Activated naive CD4-positive, alpha-beta T cell (primary cell): ENCODE measurements at places on chromosomes 12 and 14.

GRCh38 chr14:77140359-77141213 is 1.0 kb downstream of the ZDHHC22 start:
- no peak for DNase-seq

DNA sequence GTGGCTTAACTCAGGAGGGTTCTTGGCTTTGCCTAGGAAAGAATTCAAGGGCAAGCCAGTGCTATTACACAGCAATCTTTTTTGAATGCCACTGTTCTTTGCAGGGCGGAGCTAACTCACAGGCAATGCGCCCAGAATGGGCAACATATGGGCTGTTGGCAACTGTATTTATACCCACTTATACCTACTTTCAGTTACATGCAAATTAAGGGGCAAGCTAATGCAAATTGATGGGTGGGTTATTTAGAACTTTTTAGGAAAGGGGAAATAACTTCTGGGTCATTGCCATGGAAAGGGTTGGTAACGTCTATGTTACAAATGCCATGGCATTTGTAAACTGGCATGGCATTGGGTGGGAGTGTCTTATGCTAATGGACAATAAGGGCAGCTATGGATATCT is 85.4 kb downstream of the C12orf50 start:
- DNase-seq = no peak

- DNase-seq = no peak
These were observed 16.2 kb upstream of the STON2 start for GRCh38 chr14:81416194-81416952.

DNA sequence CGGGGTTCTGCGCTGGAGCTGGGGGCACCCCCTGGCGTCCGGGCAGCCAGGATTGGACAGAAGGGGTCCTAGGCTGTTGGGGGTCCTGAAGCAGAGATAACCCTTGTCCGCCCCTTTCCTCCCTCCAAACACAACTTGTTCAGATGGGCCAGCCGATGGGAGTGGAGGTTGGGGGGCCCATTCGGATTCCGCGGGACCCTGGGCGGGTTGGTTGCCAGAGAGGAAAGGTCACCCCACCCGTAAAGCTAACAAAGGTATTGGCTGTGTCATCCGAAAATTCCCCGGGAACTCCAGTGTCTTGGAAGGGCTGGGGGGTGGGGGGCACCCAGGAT is 1.3 kb downstream of the FAM222A start:
- no peak for DNase-seq

DNA sequence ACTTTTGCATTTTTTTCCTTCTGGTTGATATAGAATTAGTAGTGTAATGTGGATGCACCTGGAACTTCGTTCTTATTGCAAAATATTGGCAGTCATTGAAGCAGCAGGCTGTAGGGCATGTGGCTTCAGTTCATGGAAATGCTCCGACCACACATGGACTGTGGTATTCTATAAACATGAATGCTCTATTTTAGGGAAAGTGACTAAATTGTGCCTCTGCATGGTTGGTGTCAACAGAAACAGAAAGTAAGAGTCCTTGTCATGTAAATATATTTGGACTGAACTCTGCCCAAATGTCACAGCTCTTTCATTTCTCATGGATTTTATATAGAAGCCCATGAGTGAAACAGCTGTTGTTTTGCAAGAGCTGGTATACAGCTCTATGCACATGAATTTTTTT is 917.0 kb downstream of the LRFN5 start:
- no peak for DNase-seq

GRCh38 chr14:105059035-105059924 is 6.0 kb downstream of the GPR132 start:
- no peak for DNase-seq

DNA sequence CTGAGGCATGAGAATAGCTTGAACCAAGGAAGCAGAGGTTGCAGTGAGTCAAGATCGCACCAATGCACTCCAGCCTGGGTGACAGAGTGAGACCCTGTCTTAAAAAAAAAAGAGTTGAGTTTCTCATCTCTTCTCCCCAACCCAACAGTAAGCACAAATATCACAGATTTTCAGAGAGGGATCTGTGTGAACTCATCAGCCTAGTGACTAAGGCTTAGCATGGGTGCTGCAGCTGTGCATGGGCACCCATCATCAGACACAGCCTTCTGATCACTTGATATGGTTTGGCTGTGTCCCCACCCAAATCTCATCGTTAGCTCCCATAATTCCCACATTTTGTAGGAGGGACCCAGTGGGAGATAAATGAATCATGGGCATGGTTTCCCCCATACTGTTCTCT is 298.9 kb downstream of the PCNX1 start:
- DNase-seq = no peak

- DNase-seq = no peak
These were observed 1.1 kb downstream of the BEGAIN start for GRCh38 chr14:100586153-100586402.

- no peak for DNase-seq
These were observed 736.4 kb upstream of the LRFN5 start for GRCh38 chr14:40870252-40870651.

DNA sequence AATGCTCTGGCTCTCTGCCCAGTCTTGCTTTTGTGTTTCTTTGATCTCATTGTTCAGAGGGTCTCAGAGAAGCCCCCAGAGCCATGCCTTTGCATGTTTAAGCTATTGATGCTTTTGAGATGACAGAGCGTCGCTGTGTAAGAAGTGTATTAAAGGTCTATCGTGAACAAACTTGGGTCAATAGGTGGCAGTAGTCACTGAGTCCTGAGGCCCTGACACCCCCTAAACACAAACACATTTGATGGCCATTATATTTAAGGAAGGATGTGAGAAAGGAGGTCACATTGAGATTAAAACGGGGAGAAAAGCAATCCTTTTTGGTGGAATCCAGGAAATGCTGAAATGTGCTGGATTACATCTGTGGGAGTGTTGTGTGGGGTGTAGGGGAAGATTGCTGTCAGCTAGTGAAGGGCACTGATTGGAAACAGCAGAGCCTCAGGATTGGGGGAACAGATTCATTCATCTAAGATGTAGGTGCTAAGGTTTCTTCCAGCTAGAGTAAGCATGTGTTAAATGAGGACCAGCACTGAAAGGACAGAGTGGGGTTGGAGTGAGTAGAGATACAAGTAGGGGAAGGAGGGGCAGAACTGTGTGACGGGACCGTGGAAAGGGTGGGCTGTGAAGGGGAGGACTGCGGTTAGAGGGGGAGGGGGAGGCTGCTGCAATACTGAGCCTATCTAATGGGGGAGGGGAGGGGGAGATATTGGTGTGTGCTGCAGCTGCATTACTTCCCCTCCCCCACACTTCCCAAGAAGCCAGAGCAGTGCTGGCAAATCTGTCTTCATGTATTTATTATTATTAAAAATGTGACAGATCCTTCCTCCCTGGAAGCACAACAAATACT is 12.7 kb downstream of the NGDN start:
- no peak for DNase-seq

GRCh38 chr12:32903318-32903717 is 6.7 kb upstream of the PKP2 start:
- DNase-seq = no peak

- DNase-seq = no peak
These were observed 172.8 kb upstream of the KITLG start for GRCh38 chr12:88753066-88753465.

GRCh38 chr12:28051516-28052354 is 79.2 kb upstream of the PTHLH start:
- DNase-seq = no peak

DNA sequence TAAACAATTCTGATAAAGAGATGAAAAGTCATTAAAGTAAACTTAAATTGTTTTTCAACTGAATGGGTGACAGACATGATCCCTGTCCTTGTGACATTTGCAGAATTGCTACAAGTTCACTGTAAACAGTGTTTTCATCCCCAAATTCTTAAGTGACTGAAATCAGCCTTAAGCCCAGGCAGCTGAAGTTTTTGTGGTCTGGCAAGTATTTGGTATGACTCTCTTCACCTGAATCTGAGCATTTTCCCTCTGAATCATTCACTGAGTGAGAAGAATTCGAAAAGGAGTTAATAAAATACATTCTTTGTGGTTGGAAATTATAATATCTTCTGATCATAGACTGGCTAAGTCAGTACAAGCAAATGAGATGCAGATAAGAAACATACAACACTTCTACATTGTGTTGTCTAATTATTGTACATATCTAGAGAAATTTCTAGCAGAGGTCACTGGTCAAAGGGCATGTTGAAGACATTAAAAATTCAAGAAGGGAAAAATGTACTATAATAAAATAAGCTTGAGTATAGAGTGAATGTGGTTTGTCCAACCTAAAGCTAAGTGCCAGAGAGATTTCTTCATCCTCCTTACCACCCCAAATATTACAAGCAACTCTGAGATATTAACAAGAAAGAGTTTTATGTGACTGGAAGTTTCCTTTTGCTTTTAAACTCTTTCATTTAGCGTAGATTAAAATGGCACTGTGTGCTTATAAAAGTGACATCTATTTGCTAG is 177.8 kb upstream of the DIO2 start:
- DNase-seq = no peak

DNA sequence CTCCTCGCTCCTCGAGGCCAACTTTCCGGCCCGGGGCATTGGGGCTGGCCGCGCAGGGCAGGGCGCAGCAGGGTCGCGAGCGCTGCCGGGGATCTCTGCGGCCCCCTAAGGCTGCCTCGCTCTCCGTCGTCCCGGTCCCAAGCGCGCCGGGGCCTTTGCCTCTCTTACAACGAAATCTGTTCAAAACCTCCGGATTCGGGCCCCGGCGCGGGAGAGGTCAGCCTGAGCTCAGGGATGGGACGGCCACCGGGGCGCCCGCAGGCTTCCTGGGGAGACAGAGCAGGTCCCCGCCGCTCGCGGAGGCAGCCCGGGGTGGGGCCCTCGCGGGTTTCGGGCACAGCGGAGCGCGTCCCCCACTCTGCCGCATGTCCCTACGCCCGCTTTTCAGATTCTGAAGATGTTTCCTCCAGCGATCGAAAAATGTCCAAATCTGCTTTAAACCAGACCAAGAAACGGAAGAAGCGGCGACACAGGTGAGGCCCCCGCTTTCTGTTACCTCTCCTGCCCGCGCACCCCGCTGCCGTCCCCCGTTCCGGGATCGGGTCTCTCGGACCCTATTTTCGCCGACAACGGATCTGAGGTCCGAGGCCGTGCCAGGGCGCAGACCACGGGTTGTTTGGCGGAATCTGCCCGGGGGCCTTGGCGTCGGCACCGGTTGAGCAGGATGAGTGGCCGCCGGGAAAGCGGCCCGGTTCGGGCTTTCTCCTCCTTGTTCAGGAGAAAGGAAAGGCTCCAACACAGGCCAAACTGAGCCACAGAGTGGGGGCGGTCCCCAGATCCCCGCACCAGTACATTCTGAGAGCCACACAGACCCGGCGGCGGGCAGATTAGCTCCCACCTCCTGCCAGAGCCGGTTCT is 1.8 kb downstream of the VSX2 start:
- DNase-seq = no peak

- DNase-seq = no peak
These were observed 437.0 kb downstream of the FUT8 start for GRCh38 chr14:65849558-65849957.

DNA sequence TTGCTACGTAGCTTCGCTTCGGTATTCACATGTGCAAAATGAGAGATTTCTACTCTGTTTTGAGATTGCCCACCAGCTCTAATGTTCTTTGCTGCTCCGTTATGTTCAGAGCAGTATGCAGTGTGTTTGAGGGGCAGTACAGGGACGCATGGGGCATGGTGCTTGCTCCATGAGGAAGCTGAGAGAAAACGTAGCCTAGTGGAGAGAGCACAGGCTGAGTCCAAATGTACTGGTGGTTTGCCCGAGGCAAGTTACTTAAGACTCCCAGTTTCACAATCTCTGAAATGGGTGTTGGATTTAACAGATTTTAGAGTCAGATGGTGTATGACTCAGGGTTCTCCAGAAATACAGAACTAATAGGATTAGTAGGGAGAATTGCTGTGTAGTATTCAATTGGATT is 310.5 kb downstream of the ETNK1 start:
- no peak for DNase-seq

DNA sequence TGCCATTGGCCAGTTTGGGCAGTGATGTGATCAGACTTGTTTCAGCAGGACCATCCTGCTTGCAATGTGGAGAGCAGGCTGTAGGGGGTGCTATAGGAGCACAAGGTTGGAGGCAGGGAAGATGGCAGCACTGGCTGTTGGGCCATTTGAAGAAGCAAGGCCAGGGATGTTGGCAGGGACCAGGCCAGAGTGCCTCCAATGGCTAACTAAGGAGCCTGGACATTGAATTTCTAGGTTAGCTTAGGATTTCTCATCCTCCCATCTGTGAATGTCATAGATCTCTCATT is 23.5 kb downstream of the FGF23 start:
- DNase-seq = no peak

GRCh38 chr12:68612202-68612601 is 1.5 kb downstream of the RAP1B start:
- no peak for DNase-seq

DNA sequence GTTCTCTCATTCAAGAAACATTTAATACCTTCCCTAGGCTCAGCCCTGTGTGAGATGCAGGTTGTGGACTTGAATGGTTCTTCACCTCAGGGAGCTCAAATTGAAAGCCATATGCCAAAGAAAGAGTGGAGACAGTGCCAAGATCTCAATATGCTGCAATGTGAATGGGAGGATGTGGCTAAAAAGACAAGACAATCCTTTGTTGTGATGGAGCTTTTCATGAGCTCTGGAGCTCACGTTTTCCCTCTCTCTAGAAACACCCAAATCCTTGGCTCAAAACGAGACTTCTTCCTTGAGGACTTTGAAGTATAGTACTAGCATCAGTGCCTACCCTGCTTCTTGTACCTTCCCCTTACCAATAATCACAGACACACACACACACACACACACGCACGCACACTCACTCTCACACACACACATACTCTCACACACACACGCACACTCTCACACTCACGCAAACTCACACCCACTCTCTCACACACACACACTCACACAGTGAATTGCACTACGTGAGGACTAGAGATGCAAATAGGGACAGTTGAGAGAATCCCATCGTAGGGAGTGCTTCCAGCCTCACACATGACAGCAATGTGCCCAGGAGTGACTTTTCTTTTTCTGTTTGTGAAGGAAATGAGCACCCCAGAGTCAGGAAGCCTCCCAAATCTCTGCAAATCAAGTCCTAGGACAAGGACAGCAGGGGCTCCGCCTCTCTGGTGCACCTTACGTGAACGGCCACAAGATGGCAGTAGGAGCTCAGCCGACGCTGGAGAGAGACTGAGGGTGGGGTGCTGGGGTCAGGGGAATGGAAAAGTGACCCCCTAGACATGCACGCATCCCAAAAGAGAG is 231.4 kb downstream of the PCNX1 start:
- peak; percentile 41 for DNase-seq

DNA sequence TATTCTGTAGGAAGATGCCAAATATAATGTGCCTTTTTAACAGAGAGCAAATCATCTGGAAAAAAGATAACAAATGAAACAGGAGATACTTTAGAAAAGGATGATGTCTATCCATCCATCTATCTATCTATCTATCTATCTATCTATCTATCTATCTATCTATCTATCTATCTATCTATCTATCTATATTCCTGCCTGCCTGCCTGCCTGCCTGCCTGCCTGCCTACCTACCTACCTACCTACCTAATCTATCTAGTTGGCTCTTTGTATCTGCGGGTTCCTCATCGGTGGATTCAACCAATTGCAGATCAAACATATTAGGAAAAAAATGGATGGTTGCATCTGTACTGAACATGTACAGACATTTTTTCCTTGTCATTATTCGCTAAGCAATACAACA is 11.0 kb downstream of the PTPRB start:
- no peak for DNase-seq

- DNase-seq = no peak
These were observed 34.2 kb upstream of the KRR1 start for GRCh38 chr12:75545636-75546035.

- DNase-seq = no peak
These were observed 390.3 kb downstream of the AACS start for GRCh38 chr12:125455556-125455955.
